ENCODE measurements at places on chromosomes 6 and 20. TPM values are rescaled to one million over a fixed set of nuclear protein-coding genes. Genes with fewer than 3 reads are reported as not detected.

DNA sequence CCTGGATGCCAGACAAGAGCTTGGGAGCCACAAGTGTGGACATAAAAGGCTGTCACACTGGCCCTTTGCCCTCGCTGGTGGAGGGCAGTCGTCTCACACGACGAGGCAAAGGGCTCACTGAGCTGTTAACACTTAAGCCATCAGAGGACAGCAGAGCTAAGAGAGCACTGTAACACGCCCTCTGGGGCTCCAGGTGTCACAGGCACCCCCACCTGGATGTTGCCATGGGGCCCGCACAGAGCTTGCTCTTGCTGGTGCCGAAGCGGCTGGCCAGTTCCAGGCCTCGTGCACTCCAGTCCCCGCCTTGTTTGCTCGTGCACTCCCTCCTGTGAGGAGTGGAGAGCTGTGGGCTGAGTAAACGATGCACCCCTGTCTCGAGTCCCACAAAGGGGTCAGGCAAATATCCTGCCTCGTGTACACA lies 37.4 kb downstream of the SLC35D3 start:
- peaks cover 25% of the 10 kb centered on the region for H3K27me3 ChIP-seq
- no peak for DNase-seq
- peaks cover 7% of the 10 kb centered on the region for H3K4me1 ChIP-seq
- no peaks in the 10 kb centered on the region for H3K36me3 ChIP-seq
- no peak overlapping the region for H3K27ac ChIP-seq
- H3K4me3 ChIP-seq = no peak overlapping the region

DNA sequence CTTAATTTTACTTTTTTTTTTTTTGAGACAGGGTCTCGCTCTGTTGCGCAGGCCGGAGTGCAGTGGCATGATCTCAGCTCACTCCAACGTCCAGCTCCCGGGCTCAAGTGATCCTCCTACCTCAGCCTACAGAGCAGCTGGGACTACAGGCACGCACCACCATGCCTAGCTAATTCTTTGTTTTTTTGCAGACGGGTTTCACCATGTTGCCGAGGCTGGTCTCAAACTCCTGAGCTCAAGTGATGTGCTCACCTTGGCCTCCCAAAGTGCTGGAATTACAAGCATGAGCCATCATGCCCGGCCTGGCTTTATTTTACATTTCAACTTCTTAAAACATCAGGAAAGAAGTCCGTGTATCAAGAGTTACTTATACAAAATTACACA lies 5.7 kb downstream of the OSER1 start:
- H3K4me1 ChIP-seq = peaks cover 46% of the 10 kb centered on the region
- H3K27me3 ChIP-seq = no peaks in the 10 kb centered on the region
- H3K27ac ChIP-seq = no peak overlapping the region
- no peak overlapping the region for H3K4me3 ChIP-seq
- H3K36me3 ChIP-seq = peaks cover 45% of the 10 kb centered on the region

GRCh38 chr6:73548458-73549446 lies 27.9 kb upstream of the EEF1A1 start:
- DNase-seq = no peak
- H3K4me1 ChIP-seq = no peaks in the 10 kb centered on the region
- no peaks in the 10 kb centered on the region for H3K36me3 ChIP-seq
- H3K4me3 ChIP-seq = no peak overlapping the region
- no peaks in the 10 kb centered on the region for H3K27me3 ChIP-seq

DNA sequence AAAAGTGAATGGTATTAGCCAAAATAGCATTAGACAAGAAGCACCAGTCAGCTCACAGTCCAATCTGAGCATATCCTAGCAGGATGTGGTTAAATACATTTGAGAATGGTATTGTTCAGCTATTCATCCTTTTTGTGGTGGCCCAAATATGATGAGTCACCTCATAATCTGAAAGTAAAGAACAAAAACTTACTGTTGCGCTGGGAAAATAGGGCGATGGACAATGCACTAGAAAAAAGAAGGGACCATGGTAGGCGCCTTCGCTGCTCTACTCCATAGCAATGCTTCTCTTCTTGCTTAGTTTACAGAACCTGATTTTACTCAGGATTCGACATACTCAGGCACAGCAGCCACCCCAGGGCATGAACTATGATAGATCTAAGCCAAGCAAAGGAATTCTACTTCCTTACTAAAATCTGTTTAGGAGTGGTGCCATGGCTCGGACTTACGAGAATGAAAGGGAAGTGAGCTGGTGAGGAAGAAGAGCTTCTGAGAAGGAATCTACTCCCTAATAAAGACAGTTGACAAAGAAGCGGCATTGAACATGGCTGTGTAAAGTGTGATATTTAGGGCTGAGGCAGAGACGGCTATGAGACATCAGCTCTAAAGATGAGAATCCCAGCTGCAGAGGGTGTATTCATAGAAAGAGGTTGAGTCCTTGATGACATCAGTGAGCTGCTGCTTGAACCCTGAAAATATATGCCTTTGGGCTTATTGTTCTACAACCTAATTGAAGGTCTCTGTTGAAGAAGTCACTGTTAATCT lies 16.6 kb upstream of the FBXO9 start:
- peak; percentile 33 for DNase-seq
- peak overlapping the region; percentile 39 for H3K4me3 ChIP-seq
- no peaks in the 10 kb centered on the region for H3K27me3 ChIP-seq
- no peak overlapping the region for H3K27ac ChIP-seq
- H3K4me1 ChIP-seq = peaks cover 22% of the 10 kb centered on the region
- H3K36me3 ChIP-seq = peaks cover 2% of the 10 kb centered on the region

GRCh38 chr6:167115054-167115453 lies 7.8 kb upstream of the CCR6 start:
- no peak overlapping the region for H3K27ac ChIP-seq
- no peaks in the 10 kb centered on the region for H3K36me3 ChIP-seq
- peaks cover 33% of the 10 kb centered on the region for H3K4me1 ChIP-seq
- peaks cover 12% of the 10 kb centered on the region for H3K27me3 ChIP-seq
- H3K4me3 ChIP-seq = no peak overlapping the region

- DNase-seq = no peak
- no peaks in the 10 kb centered on the region for H3K36me3 ChIP-seq
- H3K4me3 ChIP-seq = no peak overlapping the region
- no peaks in the 10 kb centered on the region for H3K27me3 ChIP-seq
- H3K4me1 ChIP-seq = no peaks in the 10 kb centered on the region
These were observed 21.2 kb downstream of the ENPP3 start for GRCh38 chr6:131658287-131658686.

DNA sequence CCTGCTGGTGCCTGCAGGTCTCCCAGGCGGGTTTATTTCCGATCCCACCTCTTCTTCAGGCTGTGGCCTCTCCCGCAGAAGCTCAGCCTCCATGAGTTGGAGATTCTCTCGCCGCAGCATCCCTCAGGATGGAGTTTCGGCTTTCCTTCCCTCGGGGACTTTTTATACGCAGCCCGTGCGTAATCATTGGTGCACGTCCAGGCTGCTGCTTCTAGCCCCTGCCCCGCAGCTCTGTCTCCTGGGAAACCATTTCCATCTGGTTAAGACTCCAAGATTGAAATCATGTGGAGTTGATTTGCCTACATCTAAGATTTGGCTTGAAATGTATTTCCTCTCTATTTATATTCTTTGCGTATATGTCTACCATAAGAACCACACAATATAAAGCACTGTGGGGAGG lies 46.7 kb upstream of the CARMIL1 start:
- no peak for DNase-seq
- H3K27ac ChIP-seq = no peak overlapping the region
- no peaks in the 10 kb centered on the region for H3K4me1 ChIP-seq
- no peak overlapping the region for H3K4me3 ChIP-seq
- H3K27me3 ChIP-seq = peaks cover 2% of the 10 kb centered on the region

DNA sequence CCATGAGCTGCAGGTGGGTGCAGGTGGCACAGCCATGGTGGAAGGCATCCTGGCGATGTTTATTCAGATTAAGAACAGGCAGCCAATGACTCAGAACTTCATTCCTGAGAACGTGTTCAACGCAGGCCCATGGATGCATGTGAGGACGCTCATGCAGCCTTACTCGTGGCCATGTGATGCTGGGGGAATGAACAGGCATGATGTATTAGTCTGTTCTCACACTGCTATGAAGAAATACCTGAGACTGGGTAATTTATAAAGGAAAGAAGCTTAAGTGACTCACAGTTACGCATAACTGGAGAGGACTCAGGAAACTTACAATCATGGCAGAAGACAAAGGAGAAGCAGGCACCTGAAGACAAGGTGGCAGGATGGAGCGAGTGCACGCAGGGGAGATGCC lies 146.6 kb downstream of the RNASET2 start:
- H3K36me3 ChIP-seq = peaks cover 2% of the 10 kb centered on the region
- no peaks in the 10 kb centered on the region for H3K4me1 ChIP-seq
- H3K27me3 ChIP-seq = no peaks in the 10 kb centered on the region
- no peak for DNase-seq

DNA sequence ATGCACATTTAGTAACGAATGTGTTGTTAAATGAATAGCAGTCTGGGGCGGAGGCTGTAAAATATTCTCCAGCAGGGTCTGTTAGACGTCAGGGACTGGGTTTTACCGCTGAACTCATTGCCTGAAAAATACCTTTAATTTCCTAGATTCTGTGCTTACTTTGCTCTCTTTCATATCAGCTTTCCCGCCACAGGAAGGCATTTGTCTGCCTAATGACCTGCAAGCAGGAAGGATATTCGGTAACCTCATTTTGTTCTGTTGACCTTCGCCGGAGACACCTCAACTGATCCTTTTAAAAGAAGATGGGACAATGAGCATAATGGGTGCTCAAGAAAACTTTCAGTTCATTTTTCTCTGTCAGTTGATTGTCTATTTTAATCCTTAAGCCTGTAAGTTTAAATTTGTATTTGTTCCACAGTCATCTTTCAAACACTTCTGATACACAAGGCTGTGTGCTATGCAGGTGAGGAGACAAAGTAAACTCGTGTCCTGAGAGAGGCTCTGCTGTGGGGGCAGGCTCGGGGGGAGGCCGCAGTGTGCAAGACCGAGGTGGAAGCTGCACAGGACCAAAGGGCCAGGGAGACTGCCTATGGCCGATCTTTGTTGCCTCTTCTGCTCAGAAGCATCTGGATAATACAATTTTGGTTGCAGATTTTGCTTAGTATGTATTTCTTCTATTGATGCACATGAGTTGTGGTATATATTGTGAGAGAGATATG lies 27.4 kb upstream of the SIM1 start:
- no peaks in the 10 kb centered on the region for H3K36me3 ChIP-seq
- no peak for DNase-seq
- H3K27me3 ChIP-seq = peaks cover 28% of the 10 kb centered on the region
- no peak overlapping the region for H3K27ac ChIP-seq
- H3K4me1 ChIP-seq = no peaks in the 10 kb centered on the region

DNA sequence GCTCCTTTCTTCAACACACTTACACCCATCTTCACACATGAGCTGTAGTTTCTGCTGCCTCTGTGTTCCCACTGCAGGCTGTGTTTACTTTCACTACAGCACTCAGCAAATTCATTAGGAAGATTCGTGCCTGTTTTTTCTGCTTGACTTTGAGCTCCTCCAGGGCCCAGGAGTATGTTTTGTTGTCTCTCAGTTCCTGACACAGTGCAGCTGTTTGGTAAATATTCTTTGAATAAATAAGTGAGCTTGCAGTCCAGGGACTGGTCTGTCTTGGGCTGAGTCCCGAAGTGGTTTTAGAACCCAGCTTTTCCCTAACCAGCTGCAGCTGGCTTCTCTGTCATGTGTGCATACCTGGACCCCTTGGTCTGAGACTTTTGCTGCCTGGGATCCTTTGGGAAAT lies 46.6 kb upstream of the CCN6 start:
- H3K4me3 ChIP-seq = no peak overlapping the region
- H3K36me3 ChIP-seq = no peaks in the 10 kb centered on the region
- H3K27me3 ChIP-seq = no peaks in the 10 kb centered on the region
- H3K27ac ChIP-seq = no peak overlapping the region
- H3K4me1 ChIP-seq = peaks cover 3% of the 10 kb centered on the region
- no peak for DNase-seq

- H3K4me3 ChIP-seq = no peak overlapping the region
- H3K4me1 ChIP-seq = no peaks in the 10 kb centered on the region
- no peak overlapping the region for H3K27ac ChIP-seq
- H3K27me3 ChIP-seq = no peaks in the 10 kb centered on the region
These were observed 176.4 kb upstream of the AKAP12 start for GRCh38 chr6:151063352-151063751.

- H3K27ac ChIP-seq = no peak overlapping the region
- no peaks in the 10 kb centered on the region for H3K4me1 ChIP-seq
- H3K36me3 ChIP-seq = no peaks in the 10 kb centered on the region
- no peak for DNase-seq
- no peaks in the 10 kb centered on the region for H3K27me3 ChIP-seq
These were observed 16.2 kb upstream of the C6orf118 start for GRCh38 chr6:165325609-165326008.

DNA sequence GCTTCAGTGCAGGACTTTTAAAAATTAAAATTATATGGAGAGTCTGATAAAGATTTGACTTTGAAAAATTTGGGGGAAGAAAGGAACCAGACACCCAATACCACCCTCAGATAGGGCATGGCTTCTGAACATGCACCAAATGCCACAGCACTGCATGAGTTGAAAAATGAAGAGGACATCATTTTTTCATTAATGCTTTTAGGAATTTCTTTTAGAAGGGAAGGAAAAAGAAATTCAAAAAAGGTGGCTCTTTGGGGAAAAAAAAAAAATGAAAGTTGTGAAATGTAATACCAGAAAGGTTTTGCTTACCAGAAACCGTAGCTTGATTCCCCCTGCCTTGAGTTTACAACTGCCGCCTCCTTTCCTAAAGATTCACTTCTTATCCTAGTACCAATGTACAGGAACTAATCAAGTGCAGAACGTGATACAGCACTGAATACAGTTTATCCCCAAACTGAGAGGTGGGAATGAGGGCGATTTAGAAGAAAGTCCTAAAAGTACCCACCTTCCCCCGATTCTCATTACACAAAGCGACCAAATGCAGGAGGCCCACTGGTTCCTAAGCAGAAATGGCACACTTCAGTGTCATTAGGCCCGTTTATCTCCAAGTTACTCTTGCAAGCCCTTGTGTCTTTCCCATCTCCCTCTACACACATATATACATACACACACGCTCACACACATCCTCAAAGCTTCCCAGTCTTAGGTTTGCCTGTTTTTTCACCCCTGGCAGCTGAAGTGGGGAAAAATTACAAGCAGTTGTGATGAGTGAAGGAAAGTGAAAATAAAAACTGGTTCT lies 2.8 kb downstream of the PPP1R10 start:
- no peak for DNase-seq
- H3K27me3 ChIP-seq = peaks cover 2% of the 10 kb centered on the region
- H3K27ac ChIP-seq = peak overlapping the region; percentile 98
- H3K4me3 ChIP-seq = peak overlapping the region; percentile 93

Gene OPRL1
- total RNA-seq = 1.5 TPM

Gene CFAP206
- not detected for total RNA-seq

- no peak overlapping the region for H3K4me3 ChIP-seq
- H3K4me1 ChIP-seq = no peaks in the 10 kb centered on the region
- DNase-seq = no peak
These were observed 354.6 kb upstream of the FLRT3 start for GRCh38 chr20:14691994-14692393.

- H3K4me1 ChIP-seq = peaks cover 11% of the 10 kb centered on the region
- peak overlapping the region; percentile 7 for H3K27ac ChIP-seq
- no peak for DNase-seq
- peaks cover 14% of the 10 kb centered on the region for H3K36me3 ChIP-seq
- no peaks in the 10 kb centered on the region for H3K27me3 ChIP-seq
- no peak overlapping the region for H3K4me3 ChIP-seq
These were observed 106.3 kb downstream of the SLC23A2 start for GRCh38 chr20:4894981-4895381.

Gene DNAJC5
- 47.3 TPM for total RNA-seq

Gene ANKRD6
- 9.1 TPM for total RNA-seq

Gene OOEP
- 0.52 TPM for total RNA-seq

Gene ARFGEF3
- total RNA-seq = 0.08 TPM

GRCh38 chr6:49430866-49431265 lies 32.2 kb downstream of the MMUT start:
- H3K36me3 ChIP-seq = peaks cover 20% of the 10 kb centered on the region
- H3K4me1 ChIP-seq = no peaks in the 10 kb centered on the region
- no peak for DNase-seq
- no peaks in the 10 kb centered on the region for H3K27me3 ChIP-seq

GRCh38 chr6:156897907-156898531 lies 120.8 kb downstream of the ARID1B start:
- H3K27me3 ChIP-seq = no peaks in the 10 kb centered on the region
- no peak overlapping the region for H3K4me3 ChIP-seq
- no peak overlapping the region for H3K27ac ChIP-seq
- H3K36me3 ChIP-seq = peaks cover 5% of the 10 kb centered on the region
- H3K4me1 ChIP-seq = peaks cover 4% of the 10 kb centered on the region

All from activated CD8-positive, alpha-beta T cell treated with anti-CD3 and anti-CD28 coated beads, Interleukin-2, amount 10 ng/mL, durations not matched to agents 7 days and 5 days (primary cell).